ENCODE measurements at places on chromosomes 5 and 9. TPM values are rescaled to one million over a fixed set of nuclear protein-coding genes. Genes with fewer than 3 reads are reported as not detected.

The IFNK gene
- total RNA-seq = not detected

- no peaks in the 10 kb centered on the region for H3K4me1 ChIP-seq
- H3K4me3 ChIP-seq = no peak overlapping the region
- H3K27ac ChIP-seq = no peak overlapping the region
- H3K36me3 ChIP-seq = no peaks in the 10 kb centered on the region
- H3K27me3 ChIP-seq = no peaks in the 10 kb centered on the region
Observed at GRCh38 chr9:91655658-91656057, 232.0 kb upstream of the NFIL3 start.

The GARIN3 gene
- not detected for total RNA-seq

- no peaks in the 10 kb centered on the region for H3K36me3 ChIP-seq
- no peak overlapping the region for H3K27ac ChIP-seq
- H3K4me1 ChIP-seq = no peaks in the 10 kb centered on the region
- H3K27me3 ChIP-seq = no peaks in the 10 kb centered on the region
- no peak for DNase-seq
- no peak overlapping the region for H3K4me3 ChIP-seq
Observed at GRCh38 chr5:172093965-172094364, 87.5 kb upstream of the FBXW11 start.

The GABRA6 gene
- total RNA-seq = not detected

The LCN12 gene
- total RNA-seq = 0.19 TPM

The DDX4 gene
- total RNA-seq = 0.09 TPM

The MRPS27 gene
- total RNA-seq = 154 TPM

DNA sequence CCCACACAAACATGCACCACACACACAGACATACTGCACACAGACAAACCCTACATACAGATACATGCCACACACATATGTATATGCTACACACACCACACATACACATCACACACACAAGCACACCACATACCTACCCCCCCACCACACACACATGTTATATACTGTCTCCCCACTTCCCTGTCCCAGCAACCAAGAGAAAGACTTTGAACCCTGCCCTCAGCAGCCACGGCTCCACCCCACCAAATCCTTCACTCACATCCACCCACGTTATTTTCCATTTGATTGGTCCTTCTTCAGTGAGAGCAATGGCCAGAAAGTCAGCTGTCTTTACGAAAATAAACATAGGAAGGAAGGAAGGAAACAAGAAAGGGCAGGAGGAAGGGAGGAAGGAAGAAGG is 479.8 kb downstream of the DIRAS2 start:
- H3K4me3 ChIP-seq = no peak overlapping the region
- no peak overlapping the region for H3K27ac ChIP-seq
- peaks cover 10% of the 10 kb centered on the region for H3K4me1 ChIP-seq
- DNase-seq = no peak
- H3K27me3 ChIP-seq = no peaks in the 10 kb centered on the region

The ADAMTS12 gene
- 16.7 TPM for total RNA-seq

The TMEM215 gene
- not detected for total RNA-seq

DNA sequence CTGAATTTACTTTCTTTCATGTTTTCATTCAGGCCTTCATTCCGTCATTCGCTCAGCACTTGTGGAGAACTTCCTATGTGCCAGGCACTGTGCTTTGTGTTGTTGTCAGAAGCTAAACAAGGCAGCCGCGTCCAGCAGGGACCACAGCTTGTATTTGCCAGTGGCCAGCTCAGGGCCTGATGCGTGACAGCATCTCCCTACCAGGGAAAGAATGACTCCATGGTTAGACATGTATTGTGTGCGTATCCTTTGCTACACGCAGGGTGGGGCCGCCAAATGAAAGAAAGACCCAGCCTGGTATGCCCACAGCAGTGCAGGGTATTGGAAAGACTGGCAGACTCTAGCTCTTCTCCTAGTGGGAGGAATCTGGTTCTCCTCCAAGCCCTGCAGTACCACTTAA is 4.7 kb upstream of the COL27A1 start:
- no peak overlapping the region for H3K27ac ChIP-seq
- peaks cover 31% of the 10 kb centered on the region for H3K27me3 ChIP-seq
- no peaks in the 10 kb centered on the region for H3K36me3 ChIP-seq

The CTXN3 gene
- 0.09 TPM for total RNA-seq

- DNase-seq = peak; percentile 70
- no peaks in the 10 kb centered on the region for H3K36me3 ChIP-seq
- peaks cover 54% of the 10 kb centered on the region for H3K27me3 ChIP-seq
- no peak within 1 kb of the TSS for H3K27ac ChIP-seq
- peak within 1 kb of the TSS; percentile 84 for H3K4me3 ChIP-seq
Observed at GRCh38 chr5:16616536-16617273, at the start of gene RETREG1. RETREG1 (minus strand) TSS chr5:16616997; CDS start chr5:16616971, 26 bp downstream.

- H3K27me3 ChIP-seq = no peaks in the 10 kb centered on the region
- H3K27ac ChIP-seq = peak overlapping the region; percentile 85
- no peaks in the 10 kb centered on the region for H3K36me3 ChIP-seq
- peak; percentile 80 for DNase-seq
- H3K4me1 ChIP-seq = peaks cover 57% of the 10 kb centered on the region
- peak overlapping the region; percentile 9 for H3K4me3 ChIP-seq
Observed at GRCh38 chr5:72166070-72166979, 59.0 kb downstream of the MAP1B start.

DNA sequence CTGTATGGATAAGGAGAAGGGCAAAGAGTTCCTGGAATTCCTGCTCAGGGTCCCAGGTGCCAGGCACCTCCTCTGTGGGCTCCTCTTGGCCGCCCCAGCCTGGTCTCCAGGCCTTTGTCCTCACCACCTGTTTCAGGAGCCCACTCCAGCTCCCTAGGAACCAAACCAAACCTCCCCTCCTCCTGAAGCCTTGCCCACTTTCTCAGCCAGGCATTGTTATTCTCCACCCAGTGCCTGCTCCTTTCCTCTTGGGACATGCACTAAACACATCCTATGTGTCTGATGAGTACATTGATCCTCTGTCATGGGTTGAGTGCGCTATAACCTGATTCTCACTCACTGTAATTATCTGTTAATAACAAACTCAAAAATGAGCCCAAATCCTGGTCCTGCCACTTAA is 189.8 kb downstream of the SPOCK1 start:
- H3K27ac ChIP-seq = no peak overlapping the region
- DNase-seq = no peak
- no peaks in the 10 kb centered on the region for H3K27me3 ChIP-seq
- no peaks in the 10 kb centered on the region for H3K36me3 ChIP-seq

GRCh38 chr9:113477661-113478060 is 14.1 kb downstream of the RGS3 start:
- DNase-seq = no peak
- no peak overlapping the region for H3K27ac ChIP-seq
- H3K4me3 ChIP-seq = no peak overlapping the region
- no peaks in the 10 kb centered on the region for H3K36me3 ChIP-seq
- peaks cover 24% of the 10 kb centered on the region for H3K4me1 ChIP-seq

- no peaks in the 10 kb centered on the region for H3K36me3 ChIP-seq
- H3K27ac ChIP-seq = no peak overlapping the region
- H3K27me3 ChIP-seq = no peaks in the 10 kb centered on the region
- no peak overlapping the region for H3K4me3 ChIP-seq
Observed at GRCh38 chr5:43661102-43661501, 58.1 kb downstream of the NNT start.

The PDLIM7 gene
- total RNA-seq = 208 TPM

The MEGF10 gene
- 1.3 TPM for total RNA-seq

DNA sequence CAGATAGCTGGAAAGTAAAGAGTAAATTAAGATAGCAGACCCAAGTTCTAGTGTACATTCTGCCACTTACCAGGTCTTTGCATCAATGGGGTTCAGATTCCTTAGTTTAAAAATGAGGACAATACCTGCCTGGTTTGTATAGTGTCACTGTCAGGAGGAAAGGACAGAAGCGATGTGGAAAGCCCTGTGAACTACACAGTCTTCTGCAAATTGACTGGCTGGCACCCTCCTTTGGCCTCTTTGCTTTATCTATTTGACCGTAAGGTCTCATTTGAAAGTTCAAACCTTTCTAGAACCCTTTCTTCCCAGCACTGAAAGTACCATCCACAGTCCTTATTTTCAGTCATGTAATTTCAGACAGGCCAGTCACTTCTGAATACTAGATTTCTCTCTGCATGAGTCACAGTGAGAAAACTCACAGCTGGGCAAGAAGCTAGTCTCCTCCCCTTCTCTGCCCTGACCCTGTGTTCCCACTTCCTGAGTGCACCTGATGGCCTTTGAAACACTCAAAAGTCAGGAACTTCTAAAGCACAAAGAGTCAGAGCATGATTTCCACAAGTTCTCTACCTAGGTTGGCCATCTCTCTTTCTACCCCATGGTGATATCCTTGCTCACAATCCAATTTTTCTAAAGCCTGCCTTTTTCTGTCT is 91.3 kb upstream of the RASEF start:
- no peaks in the 10 kb centered on the region for H3K27me3 ChIP-seq
- no peak overlapping the region for H3K27ac ChIP-seq
- DNase-seq = no peak
- H3K4me3 ChIP-seq = no peak overlapping the region

- H3K27me3 ChIP-seq = no peaks in the 10 kb centered on the region
- peaks cover 4% of the 10 kb centered on the region for H3K4me1 ChIP-seq
- no peaks in the 10 kb centered on the region for H3K36me3 ChIP-seq
- DNase-seq = no peak
Observed at GRCh38 chr5:151125421-151125820, 32.2 kb downstream of the ANXA6 start.

The NEUROG1 gene
- total RNA-seq = not detected

The SPINK4 gene
- total RNA-seq = not detected

DNA sequence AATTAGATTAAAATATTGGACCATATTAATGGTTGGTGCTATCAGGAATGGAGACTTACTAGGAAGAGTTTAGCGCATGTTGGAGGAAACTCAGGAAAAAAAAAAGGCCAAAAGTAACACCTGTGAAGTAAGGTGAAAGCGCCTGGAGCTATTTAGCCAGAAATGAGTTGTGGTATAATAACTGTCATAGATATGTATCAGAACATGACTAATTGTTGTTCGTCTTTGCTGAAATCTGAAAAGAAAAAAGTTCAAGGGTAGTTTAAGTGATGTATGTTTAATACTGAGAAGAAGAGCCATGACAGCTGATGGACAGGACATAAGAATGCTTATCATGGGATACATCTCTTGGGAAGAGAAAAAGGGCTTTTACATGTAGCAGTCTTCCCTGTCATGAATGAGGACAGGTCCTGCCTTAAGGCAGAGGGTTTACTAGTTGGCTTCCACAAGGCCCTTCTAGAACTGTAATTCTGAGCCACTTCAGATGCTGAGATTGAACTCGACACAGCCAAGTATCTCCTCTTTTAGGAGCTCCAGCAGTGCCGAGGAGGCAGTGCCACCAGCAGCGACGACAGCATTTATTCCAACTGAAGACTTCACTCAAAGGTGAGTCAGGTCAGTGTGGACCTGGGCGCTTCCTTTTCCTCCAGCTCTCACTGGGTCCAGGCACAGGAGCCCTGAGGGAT is 940 bp upstream of the CAMK4 start:
- no peaks in the 10 kb centered on the region for H3K36me3 ChIP-seq
- H3K27me3 ChIP-seq = peaks cover 46% of the 10 kb centered on the region
- H3K27ac ChIP-seq = no peak overlapping the region
- DNase-seq = no peak
- no peaks in the 10 kb centered on the region for H3K4me1 ChIP-seq

DNA sequence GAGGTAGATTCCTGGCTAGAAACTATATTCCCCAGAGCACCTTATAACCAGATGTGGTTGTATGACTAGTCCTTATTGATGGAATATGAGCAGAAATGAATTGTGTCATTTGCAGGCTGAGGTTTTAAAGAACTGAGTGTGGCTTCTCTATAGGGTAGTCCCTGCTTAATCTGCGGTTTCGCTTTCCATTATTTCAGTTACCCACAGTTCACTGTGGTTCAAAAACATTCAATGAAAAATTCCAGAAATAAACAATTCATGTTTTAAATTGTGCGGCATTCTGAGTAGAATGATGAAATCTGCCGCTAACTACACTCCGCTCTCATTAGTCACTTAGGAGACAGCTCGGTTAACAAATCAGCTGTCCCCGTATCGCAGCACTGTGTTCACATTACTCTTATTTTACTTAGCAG is 65.1 kb downstream of the ANKRD55 start:
- H3K4me1 ChIP-seq = peaks cover 9% of the 10 kb centered on the region
- no peaks in the 10 kb centered on the region for H3K27me3 ChIP-seq
- no peak for DNase-seq
- H3K27ac ChIP-seq = no peak overlapping the region
- H3K36me3 ChIP-seq = no peaks in the 10 kb centered on the region

The ARID3C gene
- 5.3 TPM for total RNA-seq

DNA sequence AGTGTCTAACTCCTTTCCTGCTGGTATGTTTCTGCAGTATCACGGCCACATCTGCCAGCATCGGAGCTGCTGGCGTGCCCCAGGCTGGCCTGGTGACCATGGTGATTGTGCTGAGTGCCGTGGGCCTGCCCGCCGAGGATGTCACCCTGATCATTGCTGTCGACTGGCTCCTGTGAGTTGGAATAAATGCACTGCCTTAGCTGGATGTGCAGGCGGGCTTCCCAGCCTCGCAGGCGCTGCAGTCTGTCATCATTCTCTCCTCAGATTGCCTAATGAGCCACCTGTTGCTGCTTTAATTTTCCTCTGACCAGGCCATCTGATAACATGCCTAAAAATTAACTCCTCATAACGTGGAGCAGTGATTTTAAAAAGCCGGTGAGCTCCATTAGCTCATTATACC is 79.1 kb upstream of the PLPP6 start:
- H3K36me3 ChIP-seq = no peaks in the 10 kb centered on the region
- H3K27me3 ChIP-seq = no peaks in the 10 kb centered on the region
- no peak overlapping the region for H3K4me3 ChIP-seq

Data from neural progenitor cell (in vitro differentiated cells).